ENCODE measurements at places on chromosomes 4 and X.
A peak's percentile ranks its signal among the peaks of the same experiment; 100 is the strongest.

GRCh38 chr4:188971125-188971524 is 831.9 kb downstream of the TRIML1 start:
- DNase-seq, result peak; percentile 46

DNA sequence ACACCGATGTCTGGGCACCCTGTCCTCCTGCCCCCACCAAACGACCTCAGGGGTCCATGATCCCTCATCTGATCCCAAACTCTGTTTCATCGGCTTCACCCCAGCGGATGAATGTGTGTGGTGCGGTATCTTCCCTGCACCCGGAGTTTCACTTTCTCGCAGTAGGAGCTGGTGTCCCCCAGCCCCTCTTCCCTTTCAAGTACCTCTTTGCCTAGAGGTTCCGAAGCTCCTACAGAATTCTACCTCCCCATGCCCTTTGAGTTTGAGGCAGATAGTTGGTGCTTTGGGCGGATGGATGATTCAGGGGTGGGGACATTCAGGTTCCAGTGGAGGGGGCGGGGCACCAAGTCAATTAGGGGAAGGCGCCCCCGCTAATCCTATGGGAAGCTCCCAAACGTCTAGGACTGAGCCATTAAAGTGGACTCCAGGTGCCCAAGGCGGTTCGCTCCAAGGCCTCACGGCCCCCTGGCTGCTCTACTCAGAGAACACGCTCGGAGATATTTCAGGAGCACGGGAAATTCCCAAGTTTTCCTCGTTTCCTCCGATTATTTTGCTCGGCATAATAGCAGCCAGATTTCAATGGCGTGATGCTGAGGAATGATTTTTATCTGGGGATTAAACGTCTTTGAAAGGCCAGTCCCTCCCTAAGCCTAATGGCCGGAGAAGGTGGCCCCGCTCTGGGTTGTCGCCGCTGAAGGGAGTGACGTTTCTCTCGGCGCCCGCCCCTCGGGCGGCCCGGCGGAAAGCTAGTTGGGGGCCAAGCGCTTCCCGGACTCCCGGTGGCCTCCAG is 1.3 kb downstream of the MSX1 start:
- no peak for DNase-seq

GRCh38 chr4:38366456-38366855 is 297.5 kb upstream of the KLF3 start:
- no peak for DNase-seq

- DNase-seq, result no peak
Measured at GRCh38 chrX:152988536-152989291, 5.2 kb downstream of the PNMA5 start.

GRCh38 chr4:112403101-112403945 is 106.2 kb downstream of the ALPK1 start:
- DNase-seq, result no peak

DNA sequence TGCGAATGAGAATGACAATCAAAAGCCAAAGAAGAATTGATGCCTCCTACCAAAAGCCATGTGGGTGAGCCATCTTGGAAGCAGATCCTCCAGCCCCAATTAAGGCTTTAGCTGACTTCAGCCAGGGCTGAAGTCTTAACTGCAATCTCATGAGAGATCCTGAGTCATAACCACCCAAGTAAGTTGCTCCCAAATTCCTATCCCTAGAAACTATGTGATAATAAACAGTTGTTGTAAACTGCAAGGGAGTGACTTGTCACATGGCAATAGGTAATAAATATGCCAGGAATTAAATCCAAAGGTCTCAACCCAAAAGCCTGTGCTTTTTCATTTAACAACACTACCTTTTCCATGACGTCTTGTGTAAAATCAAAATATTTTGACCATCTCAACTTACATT is 154.2 kb upstream of the TBL1X start:
- DNase-seq, result no peak

GRCh38 chr4:136227315-136227714 is 1305.0 kb downstream of the PCDH18 start:
- no peak for DNase-seq

DNA sequence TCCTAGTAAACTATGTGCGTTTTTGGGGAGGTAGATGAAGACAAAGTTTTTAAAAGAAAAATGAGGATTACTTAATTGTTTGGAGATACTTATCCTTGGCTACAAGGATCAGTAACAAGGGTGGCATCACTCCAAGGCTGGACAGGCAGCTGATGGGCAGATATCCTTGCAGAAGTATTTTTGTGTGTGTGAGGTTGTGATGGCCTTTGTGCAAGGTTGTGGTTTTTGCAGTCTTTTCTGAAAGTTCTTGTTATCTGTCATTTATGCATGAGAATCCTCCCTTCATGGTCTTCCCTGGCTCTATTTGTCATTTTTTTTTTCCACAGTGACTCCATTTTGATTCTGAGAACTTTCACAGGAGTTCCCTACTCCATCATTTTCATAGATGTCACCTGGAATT is 96.0 kb upstream of the C1GALT1C1 start:
- no peak for DNase-seq

- no peak for DNase-seq
Measured at GRCh38 chrX:132022198-132022966, 720 bp upstream of the STK26 start.

DNA sequence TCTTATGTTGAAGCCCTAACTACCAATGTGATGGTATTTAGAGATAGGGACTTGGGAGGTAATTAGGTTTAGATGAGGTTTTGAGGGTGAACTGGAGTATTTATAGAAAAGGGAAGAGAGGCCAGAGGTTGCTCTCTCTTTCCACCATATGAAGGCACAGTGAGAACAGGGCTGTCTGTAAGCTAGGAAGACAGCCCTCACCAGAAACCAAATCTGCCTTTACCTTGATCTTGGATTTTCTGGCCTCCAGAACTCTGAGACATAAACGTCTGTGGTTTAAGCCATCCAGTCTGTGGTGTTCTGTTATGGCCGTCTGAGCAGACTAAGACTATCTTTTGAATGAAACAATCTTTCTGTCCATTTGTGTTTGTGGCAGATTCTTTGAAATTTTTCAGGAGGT is 223.7 kb downstream of the PDHA2 start:
- DNase-seq, result no peak

Measured in LNCaP clone FGC (cell line).